SK-N-SH treated with all-trans-retinoic acid at 6 μM for 48 hours (cell line): ENCODE measurements at places on chromosomes 4 and X.

DNA sequence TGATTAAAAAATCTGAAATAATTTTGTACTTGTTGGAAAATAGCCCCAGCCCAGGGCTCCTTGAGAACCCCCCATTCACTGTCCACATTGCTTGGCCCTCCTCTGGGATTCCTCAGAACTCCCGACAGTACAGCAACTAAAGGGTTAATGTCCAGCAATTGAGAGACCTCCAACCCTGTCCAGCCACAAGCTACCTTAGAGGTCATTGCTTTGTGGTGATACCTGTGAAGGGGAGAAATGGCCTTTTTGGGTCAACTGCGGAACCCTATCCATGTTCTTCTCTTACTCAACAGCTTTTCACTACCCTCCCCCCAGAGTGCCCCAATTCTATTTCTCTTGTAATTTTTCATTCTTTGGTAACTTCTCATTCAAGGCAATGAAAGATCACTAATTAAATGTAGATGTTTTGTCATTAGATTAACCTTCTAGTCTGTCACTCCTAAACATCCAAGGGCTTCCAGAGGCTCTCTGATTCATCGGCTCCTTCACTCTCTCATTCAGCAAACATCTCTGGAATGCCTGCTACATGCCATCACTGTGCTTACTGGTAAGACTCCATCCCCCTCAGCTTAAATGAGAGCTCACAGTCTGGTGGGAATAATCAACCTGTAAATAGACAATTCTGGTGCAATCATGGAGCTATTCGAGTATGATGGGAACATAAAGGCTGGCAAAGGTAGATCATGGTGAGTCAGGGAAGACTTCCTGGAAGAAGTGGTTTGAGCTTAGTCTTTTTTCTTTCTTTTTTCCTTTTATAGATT lies 241.4 kb upstream of the PGRMC2 start:
- ATAC-seq, result peak; percentile 94

GRCh38 chrX:136714626-136715599 lies 65.8 kb downstream of the ARHGEF6 start:
- no peak for ATAC-seq

DNA sequence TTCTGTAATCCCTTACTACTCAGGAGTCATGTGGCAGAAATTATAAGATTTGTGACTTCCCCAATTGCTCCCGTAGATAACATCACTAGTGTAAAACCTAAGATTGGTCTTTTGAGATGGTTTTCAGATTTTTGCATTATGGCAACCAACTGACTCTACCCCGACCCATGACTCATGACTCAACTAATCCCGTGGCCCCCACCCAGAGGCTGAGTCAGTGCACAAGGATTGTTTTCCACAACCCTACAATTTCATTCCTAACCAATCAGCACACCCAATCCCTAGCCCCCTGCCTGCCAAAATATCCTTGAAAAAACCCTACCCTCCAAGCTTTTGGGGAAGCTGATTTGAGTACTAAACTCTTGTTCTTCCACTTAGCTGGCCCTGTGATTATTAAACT lies 109.4 kb upstream of the FAM9C start:
- no peak for ATAC-seq

DNA sequence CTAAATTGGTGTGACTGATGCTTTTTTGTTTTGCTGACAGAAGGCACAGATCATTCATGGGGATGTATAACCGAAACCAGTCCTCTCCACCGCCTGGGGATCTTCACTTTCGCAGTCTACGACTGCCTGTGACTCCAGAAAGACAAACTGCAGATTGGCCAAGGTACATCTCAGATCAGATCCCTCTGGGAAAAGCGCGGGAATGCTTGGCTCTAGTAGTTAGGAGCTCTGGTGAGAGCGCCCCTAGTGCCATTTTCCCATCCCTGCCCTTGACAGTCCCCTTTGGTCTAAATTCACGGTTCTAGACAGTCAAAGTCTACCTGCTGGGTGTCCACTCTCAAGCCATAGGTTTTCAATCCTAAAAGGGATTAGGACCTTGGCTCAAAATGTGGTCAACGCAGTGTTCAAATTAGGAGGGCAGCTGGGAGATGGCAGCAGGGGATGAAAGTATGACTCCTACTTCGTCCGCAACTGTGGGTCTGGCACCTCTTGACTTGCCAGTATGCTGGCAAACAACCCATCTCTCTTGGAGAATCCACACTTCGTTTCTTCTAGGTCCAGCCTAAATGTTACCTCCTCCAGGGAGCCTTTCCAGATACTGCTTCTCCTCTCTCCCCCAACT lies 6.9 kb upstream of the HAND2 start:
- ATAC-seq, result peak; percentile 60

- peak; percentile 26 for ATAC-seq
Measured at GRCh38 chr4:6674500-6675149, 19.1 kb upstream of the S100P start.

DNA sequence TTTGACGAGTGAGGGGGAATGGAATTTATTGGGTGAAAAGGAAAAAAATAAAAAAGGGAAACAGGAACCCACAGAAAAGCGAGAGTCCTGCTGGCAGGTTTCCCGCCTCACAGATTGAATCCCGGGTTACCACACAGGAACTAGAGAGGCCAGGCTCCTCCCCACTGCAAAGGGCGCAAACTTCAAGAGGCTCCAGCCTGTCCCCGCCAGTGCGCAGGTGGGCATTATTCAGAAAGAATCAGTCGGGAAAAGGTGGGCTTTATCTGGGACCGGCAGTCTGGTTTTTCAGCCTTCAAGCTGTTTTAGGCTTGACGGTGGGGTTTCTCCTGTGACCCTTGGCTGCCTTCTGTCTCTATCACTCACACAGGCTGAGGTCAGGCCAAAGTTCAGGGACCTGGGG lies 1496.8 kb downstream of the RPA4 start:
- ATAC-seq, result no peak

DNA sequence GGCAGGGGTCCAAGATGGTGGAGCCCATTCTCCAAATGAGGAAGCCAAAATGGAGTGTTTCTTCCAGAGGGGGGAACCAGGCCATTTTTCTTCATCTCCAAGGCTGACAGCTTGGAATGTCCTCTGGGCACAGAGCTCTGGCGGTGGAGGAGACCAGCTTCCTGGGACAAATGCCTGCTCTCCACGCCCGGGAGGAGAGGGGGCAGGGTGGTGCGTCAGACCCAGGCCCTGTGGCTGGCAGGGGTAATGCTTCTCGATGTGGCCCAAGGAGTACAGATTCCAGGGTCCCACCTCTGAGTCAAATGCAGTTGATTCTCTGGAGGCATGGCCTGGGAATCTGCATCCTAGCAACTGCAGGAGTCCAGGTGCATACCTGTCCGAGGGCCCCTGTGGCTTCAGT lies 44.6 kb upstream of the ADRA2C start:
- ATAC-seq, result no peak

GRCh38 chr4:33696041-33696440 lies 2548.3 kb downstream of the ARAP2 start:
- ATAC-seq, result no peak

GRCh38 chrX:71269801-71270395 lies 13.5 kb upstream of the NONO start:
- no peak for ATAC-seq

DNA sequence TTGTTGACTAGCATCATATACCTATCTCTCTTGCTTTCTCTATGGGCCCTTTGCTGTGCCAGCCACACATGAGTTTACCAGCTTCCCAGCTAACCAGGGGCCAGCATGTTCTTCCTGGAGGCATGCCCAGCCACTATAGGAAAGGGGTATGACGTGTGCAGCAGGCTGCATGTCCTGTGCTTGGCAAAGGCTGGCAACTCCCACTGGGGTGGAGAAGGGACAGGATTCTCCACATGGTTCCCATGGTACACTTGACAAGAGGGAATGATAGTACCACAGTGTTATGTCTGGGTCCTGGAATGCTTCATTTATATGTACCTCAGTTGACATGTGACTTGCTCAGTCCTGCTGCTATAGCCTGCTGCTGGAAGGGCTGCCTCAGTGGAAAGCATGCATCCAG lies 78.8 kb downstream of the TMEM164 start:
- ATAC-seq, result peak; percentile 73

DNA sequence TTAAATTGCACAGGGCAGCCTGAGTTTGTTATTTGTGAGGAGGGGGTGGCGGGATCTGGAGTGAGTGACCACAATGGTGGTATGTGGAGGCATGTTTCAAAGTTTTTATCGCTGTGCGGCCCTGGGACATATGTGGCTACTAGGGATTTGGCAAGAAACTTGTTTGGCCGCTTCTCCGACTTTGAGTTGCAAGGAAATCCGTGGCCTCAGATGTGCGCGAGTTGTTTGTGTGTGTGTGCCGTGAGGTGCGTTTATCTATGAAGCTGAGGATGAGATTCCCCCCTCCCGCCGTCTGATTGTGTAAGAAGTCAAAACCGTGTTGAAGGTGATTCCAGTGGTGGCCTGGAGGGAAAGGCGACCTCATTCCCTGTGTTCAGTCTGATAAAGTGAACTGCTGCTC lies 1.4 kb downstream of the JADE3 start:
- no peak; the same call in 2 of the 3 replicates for ATAC-seq

DNA sequence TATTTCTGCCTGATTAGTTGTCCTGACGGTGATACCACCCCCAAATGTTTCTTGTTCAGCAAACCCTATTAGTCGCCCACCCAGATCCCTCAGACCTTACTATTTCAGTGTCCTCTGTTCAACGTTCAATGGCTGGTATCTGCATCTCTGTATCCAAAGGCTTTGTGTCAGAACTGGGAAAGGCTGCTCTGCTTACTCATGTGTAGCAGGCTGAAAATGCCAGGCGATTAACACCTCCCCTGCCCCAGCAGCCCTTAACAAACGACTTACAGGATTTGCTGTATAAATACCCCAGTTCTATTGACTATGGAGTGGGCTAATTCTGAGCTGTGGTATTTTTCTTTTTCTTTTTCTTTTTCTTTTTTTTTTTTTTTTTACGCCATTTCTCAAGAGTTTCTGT lies 415.0 kb downstream of the ZNF674 start:
- peak; percentile 38; the same call in 1 of the 3 replicates for ATAC-seq
